ENCODE measurements at places on chromosomes 7 and 10.

DNA sequence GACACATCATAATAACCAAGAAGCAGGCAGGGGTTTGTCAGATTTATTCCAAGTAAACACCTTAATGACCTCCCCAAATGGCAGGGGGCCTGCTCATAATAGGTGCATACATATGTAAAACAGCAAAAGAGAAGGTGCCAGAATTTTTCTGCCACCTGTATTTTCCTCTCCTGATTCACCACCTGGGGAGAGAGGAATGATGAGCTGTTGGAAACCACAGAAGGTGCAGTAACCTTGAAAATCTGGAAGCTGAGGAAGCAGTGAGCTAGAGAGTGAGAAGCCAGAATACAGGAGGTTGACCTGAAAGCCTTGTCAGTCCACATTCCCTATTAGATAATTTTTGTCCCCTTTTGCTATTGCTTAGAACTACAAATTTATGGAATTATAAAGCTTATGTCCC lies 46.2 kb upstream of the PDE1C start:
- DNase-seq, result no peak

DNA sequence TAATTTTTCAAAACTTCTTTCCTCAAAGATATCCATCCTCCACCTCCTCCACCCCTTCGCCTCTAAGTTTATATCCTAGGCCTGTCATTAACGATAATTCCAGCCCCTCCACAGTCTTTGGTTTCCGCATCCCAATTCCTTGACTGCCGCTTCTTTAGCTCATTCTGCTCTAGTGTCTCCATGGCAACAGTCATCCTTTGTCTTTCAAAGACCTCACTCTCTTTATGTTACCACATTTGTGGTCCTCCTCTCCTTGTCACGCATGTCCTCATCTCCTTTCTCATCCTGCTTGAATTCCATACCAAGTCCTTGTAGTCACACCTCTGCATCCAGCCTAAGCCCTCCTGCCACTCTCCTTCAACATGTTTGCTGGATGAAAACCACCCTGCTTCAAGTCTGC lies 511.2 kb upstream of the KLF6 start:
- no peak for DNase-seq

DNA sequence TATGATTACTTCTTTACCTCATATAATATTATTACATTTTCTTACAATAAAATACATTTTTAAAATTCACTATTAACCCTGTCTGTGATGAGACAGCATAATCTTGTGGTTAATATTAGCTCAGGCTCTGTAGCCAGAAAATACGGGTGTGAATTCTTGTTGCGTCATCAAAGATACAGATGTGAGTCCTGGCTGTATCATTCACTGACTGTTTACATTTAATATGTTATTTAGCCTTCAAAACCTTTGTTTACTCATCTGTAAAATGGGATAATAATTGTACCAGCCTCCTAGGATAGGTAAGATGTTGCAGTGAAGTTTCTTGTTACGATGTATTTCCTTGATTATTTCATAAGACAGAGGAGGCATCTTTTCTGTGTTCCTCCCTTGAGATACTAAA lies 184.7 kb upstream of the PRPS1L1 start:
- no peak for DNase-seq

- DNase-seq, result no peak
Observed at GRCh38 chr10:70984986-70985722, 96.8 kb upstream of the PCBD1 start.

- DNase-seq, result no peak
Observed at GRCh38 chr7:135147341-135147898, 452 bp upstream of the TMEM140 start.

DNA sequence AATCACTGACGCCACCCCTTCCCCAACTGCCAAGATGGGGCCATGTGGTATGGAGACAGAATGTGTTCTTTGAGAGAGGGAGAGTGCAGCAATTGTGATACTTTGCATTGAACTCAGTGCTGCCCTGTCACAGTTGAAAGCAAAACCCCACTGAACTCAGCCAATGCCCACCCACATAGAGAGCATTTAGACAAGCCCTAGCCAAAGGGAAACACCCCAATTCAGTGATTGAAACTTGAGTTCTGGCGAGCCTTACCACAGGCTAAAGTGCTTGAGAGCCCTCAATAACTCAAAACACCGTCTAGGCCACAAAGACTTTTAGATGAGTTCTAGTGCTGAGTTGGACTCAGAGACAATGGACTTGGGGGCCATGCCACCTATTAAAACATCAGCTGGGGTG lies 751.9 kb upstream of the POT1 start:
- DNase-seq, result no peak

DNA sequence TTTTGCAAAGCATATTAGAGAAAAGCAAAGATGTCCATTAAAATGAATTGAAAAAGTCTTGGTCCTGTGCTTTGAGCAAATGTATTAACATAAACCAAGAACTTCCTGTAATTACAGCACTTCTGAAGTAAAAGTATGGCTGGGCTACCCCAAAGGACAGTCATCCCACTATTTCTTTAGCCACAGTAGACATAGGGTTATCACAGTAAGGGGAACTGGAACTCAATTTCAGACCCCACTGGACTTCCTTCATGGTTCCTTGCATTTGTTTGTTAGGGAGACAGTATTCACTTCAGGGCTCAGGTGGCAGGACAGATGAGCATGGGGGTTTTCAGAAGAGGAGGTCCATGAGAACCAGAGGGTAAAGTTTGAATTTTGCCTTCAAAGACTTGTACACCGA lies 203.1 kb upstream of the PDE1C start:
- DNase-seq, result no peak

- DNase-seq, result no peak
Observed at GRCh38 chr7:8443576-8444467, 10.4 kb downstream of the NXPH1 start.

DNA sequence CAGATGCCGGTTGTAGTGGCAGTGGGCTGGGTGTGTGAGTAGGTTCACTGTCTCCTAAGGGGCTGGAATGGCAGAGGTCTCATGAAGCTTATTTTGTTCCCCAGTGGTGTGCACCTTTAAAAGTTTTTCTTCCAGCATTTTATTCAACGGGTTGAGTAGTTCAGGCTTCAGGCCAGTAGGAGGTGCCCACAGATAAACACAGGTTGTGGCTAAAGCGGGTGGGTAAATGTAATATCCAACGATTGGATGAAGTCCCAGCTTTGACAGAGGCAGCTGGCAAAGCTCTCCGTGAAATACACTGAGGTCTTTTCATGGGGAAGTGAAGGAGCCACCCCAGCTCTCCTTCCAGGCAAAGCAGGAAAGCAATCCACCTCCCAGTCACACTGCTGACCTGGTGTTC lies 339.8 kb upstream of the LRRTM3 start:
- DNase-seq, result no peak

DNA sequence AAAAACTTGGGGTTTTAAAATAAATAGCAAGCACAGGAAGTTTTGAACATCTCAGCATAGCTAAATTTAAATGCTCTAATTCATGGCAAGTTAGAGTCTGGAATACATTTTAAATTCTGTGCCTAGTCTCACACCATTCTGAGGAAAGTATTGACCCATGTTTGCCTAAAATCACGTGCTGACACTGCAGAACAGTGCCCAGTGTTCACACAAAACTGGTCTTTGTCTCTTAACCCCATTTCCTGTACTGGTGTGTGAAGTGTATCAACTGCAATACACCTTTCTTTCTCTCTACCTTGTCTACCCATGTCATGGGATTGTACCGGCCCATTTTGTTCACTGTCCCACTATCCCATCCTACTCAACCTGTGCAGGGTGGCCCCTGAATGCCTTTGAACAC lies 749.7 kb upstream of the POM121L12 start:
- no peak for DNase-seq

GRCh38 chr7:112072541-112073245 lies 133.5 kb downstream of the DOCK4 start:
- DNase-seq, result no peak

- no peak for DNase-seq
Observed at GRCh38 chr10:27701938-27702537, 43.6 kb downstream of the MKX start.

DNA sequence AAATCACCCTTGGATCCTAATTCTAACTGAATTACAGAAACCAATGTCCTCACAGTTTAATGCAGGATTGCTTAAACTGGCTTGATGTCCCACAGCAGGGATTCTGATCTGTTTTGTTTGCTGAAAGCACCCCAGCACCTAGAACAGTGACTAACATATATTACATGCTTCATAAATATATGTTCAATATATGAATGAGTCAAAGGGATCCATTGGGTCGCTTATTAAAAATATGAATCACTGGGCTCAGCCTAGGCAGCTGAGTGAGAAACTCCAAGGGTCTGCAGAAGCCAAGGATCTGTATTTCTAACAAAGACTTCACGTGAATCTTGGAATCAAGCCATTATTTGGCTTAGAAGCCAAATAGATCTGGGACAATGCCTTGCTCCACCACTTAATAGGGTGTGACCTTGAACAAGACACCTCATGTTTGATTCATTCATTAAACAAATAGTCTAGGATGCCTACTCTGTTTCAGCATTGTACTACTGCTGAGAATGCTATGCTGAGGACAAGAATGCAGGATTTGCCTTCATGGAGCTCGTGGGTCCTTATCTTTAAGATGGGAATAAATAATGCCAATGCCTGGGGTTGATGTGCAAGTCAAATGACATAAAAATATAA lies 103.4 kb upstream of the DLX6 start:
- no peak for DNase-seq

- no peak for DNase-seq
Observed at GRCh38 chr10:79081353-79082034, 12.7 kb downstream of the ZMIZ1 start.

DNA sequence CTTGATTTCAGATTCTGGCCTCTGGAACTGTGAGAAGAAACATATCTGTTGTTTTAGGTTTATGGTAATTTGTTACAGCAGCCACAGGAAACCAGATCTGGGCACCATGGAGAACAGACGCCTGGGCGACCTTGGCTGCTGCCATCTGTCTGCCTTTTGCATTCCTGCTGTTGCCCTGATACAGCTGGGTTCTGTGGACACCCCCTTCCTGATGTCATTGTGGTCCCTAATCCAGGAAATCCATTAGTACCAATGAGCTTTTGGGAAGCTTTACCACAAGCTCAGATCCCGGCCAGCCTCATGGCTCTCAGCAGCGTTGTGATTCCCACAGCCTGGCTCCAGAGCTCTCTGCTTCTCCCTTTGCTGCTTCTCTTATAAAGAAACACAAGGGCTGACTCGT lies 174.2 kb upstream of the NPS start:
- DNase-seq, result no peak

- no peak for DNase-seq
Observed at GRCh38 chr10:106872176-106872575, 292.3 kb downstream of the SORCS1 start.

DNA sequence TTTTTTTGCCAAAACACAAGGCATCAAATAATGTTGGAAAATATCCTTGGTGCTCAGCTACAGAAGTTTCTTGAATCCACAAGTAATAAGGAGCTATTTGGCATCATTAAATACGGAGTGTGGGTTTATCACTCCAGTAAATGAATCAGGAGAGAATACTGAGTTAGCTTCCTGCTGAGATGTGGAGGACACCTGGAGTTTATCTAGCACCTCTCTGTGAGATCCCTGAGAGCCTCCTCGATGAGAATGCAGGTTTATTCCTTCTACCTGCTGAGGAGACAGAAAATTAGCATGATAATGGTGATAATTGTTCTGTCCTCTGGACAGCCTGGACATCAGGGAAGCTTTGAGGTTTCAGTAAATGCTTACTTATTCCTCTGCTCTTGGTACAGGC lies 40.5 kb downstream of the NRG3 start:
- no peak for DNase-seq

GRCh38 chr7:95509199-95509598 lies 23.5 kb downstream of the ASB4 start:
- DNase-seq, result no peak

DNA sequence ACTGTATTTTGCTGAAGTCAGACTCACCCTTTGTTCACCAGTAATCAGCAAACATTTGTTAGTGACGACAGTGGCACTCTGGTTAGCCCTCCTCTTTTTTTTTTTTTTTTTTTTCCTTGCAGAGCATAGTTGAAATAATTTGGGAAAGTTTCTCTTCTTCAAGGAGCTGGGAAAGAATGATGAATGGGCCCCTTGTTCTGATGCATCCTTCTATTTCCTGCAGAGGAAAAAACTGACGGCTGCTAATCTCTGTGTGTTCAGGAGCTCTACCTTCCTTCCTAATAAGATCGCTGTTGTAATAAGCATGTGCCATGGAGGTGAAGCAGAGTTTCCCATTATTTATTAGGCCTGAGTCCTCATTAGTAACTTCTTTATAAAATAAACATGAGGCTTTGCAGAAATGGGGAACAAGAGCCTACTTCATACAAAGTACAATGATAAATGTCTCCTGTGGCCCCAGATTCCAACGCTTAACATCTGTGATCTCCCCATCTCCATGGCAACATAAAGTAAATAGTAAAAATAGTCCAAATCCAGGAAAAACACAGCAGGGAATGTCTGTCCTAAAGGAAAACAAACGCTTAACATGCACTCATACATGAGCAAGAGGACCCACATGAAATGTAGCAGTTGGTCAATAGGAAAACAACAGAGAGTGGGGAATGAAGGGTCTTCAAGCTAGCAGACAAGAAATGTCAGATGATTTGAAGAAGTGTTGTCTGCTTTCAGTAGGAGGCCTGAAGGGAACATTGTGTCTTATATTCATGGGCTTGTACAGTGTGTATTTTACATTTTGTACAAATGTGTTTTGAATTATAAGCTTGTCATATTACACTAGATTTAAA lies 59.1 kb upstream of the CALD1 start:
- no peak for DNase-seq

- DNase-seq, result no peak
Observed at GRCh38 chr10:105757302-105757701, 1116.2 kb downstream of the SORCS3 start.

- DNase-seq, result no peak
Observed at GRCh38 chr7:149027055-149027454, 1.2 kb downstream of the PDIA4 start.

Data from stimulated activated CD4-positive, alpha-beta T cell treated with anti-CD3 and anti-CD28 coated beads, Interleukin-2, amount 100 ng/mL, for 24 hours (primary cell).